ENCODE measurements at places on chromosomes 1 and 21. TPM values are rescaled to one million over a fixed set of nuclear protein-coding genes. Genes with fewer than 3 reads are reported as not detected.

Gene CDKN2C
- total RNA-seq: 9.2 TPM

Gene OR6N1
- not detected for total RNA-seq

Gene KRTAP19-2
- total RNA-seq: not detected

Gene NBPF6
- total RNA-seq: not detected

Gene FCMR
- total RNA-seq: 588 TPM

Gene AADACL3
- not detected for total RNA-seq

Gene FMN2
- not detected for total RNA-seq

GRCh38 chr1:76961181-76961819, 94.0 kb downstream of the ST6GALNAC5 start:
- H3K4me1 ChIP-seq: no peaks in the 10 kb centered on the region
- H3K4me3 ChIP-seq: no peak overlapping the region
- H3K27me3 ChIP-seq: no peaks in the 10 kb centered on the region
- no peak overlapping the region for H3K27ac ChIP-seq
- H3K36me3 ChIP-seq: no peaks in the 10 kb centered on the region

DNA sequence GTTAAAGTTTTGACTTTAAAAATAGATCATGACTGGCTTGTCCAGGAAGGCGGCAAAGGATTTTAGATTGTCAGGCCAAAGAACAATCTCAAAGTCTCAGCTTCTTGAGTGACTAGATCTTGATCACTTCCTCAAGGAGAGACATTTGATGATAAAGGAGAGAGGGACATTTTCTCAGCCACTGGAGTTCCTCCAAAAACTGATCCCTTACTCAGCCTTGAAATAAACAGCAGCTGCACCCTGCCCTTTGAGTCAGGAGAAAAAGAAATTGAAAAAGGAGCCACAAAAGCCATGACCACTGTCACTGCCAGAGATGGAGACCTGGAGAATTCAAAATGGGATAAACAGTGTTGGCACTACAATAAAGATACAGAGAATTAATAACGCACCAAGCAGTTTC, 288.4 kb upstream of the PRMT6 start:
- no peak for DNase-seq
- no peaks in the 10 kb centered on the region for H3K27me3 ChIP-seq
- no peak overlapping the region for H3K4me3 ChIP-seq
- H3K36me3 ChIP-seq: no peaks in the 10 kb centered on the region

DNA sequence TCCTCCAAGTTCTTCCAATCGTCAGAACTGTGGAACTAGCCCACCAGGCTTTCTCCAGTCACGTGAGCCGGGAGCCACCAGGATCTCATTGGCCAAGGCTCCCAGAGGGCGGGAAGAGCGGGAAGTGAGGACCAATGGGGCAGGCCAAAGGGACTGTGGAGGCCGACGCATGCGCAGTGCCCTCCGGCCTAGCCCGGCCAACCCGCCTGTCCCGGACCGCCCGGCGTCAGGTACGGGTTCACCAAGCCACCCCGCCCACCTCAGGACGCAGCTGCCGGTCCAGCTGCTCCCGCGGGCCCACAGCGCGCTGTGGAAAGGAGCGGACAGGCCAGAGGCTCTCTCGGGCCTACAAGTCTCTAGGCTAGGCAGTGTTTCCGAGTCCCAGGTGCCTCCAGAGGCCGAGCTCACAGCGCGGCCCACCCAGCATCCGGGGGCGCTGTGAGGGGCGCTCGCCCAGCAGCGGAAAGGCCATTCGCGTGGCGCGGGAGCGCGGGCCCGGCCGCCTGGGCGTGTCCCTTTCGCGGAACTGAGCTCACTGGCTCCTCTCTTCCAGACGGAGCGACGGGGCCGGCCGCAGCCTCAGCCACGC, 10.9 kb downstream of the OR14I1 start:
- no peaks in the 10 kb centered on the region for H3K36me3 ChIP-seq
- no peaks in the 10 kb centered on the region for H3K4me1 ChIP-seq
- no peak overlapping the region for H3K27ac ChIP-seq
- no peak overlapping the region for H3K4me3 ChIP-seq
- no peak for DNase-seq

DNA sequence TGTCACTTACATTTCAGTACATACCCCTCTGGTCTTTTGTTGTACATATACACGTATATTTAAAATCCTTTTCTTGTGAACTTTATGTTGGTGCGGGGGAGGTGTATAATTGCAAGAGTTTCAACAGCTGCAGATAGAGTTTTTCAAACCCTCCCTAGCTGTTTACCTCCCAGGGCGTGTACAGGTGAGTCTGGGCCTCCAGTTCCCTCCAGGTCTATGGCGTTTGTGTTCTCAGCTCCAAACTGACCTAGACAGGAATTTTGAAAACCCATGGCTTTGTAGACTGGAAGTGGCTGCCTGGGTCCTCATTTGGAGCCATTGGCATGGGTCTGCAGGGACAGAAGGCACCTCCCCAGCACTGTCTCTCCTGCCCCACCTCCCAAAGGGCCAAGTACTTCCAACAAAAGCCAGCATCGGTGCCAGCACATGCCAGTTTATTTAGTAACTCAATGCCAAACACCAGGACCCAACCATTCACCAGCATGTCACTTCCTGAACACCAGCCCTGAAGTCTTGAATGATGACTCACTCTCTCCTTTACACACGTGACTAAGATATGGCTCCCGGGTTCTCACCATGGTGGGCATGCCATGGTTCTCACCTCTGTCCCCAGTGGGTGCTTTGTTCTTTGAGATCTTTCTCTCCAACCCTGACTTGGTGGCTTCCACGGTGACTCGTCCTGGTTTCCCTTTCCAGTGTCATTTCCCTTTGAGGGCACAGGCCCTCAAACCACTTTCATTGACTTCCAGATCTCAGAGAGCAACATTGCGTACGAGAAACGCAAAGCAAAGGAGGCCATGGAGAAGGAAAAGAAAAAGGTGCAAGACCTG, 57.3 kb upstream of the EFHD2 start:
- H3K36me3 ChIP-seq: no peaks in the 10 kb centered on the region
- no peak overlapping the region for H3K4me3 ChIP-seq
- peaks cover 26% of the 10 kb centered on the region for H3K4me1 ChIP-seq
- H3K27ac ChIP-seq: no peak overlapping the region
- no peaks in the 10 kb centered on the region for H3K27me3 ChIP-seq

DNA sequence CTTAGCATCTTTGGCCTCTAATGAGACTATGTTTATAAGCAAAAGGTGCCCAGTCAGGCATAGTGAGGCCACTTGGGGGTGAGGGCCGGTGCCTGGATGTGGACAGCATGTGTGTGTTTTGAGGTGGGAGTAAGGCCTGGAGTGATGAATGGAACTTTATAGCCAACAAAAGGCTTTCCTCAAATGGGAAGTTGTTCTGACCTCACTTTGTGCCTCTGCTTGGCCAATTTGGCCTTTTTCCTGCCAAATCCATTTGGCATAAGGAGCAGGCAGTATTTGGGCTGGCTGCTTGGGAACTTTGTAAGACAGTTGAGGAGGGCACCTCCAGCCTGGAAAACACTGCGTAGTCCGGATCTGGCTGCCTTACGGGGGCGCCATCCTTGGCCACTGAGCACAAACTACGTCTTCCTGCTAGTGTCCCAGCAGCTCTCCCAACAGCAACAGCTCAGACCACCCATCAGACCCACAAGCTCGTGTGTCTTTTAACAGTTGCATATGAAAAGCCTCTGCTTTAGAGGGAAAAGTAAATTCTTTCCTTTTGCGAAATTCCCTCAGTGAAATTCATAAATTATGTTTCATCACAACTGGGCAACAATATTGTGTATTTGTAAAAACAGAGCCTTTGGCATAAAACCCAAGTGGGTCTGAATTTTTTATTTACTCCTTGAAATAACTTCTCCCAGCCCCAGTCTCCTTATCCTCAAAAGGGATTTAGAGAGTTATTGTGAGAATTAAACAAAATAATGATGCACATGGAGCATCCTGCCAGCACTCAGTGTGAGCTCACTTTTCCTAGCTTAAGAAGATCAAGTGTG, 322.9 kb downstream of the DISC1 start:
- DNase-seq: no peak
- no peaks in the 10 kb centered on the region for H3K36me3 ChIP-seq
- no peaks in the 10 kb centered on the region for H3K27me3 ChIP-seq
- H3K4me3 ChIP-seq: no peak overlapping the region
- no peaks in the 10 kb centered on the region for H3K4me1 ChIP-seq

- no peaks in the 10 kb centered on the region for H3K27me3 ChIP-seq
- no peaks in the 10 kb centered on the region for H3K4me1 ChIP-seq
- H3K27ac ChIP-seq: no peak overlapping the region
- H3K36me3 ChIP-seq: no peaks in the 10 kb centered on the region
These were observed 418.8 kb downstream of the SIPA1L2 start for GRCh38 chr1:232211149-232211548.

DNA sequence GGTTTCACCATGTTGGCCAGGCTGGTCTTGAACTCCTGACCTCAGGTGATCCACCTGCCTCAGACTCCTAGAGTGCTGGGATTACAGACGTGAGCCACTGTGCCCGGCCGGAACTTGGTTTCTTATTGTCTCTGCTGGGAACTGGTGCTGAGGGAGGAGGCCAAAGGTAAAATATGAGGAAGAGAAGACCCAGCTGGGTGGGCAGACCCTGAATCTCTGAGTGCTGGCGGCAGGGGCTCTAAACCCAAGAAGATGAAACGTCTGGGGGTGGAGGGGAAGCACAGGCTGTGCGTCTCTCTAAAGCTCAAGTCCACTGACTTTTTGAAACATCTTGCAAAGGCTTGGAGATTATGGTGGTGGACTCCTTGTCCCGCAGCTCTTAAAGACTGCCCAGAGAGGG, 82.0 kb upstream of the TLR5 start:
- no peaks in the 10 kb centered on the region for H3K27me3 ChIP-seq
- no peak for DNase-seq
- H3K36me3 ChIP-seq: no peaks in the 10 kb centered on the region
- H3K27ac ChIP-seq: no peak overlapping the region
- H3K4me1 ChIP-seq: peaks cover 20% of the 10 kb centered on the region

GRCh38 chr1:184641894-184642293, 112.8 kb downstream of the EDEM3 start:
- no peaks in the 10 kb centered on the region for H3K36me3 ChIP-seq
- H3K27ac ChIP-seq: no peak overlapping the region
- H3K4me1 ChIP-seq: no peaks in the 10 kb centered on the region
- no peak overlapping the region for H3K4me3 ChIP-seq
- H3K27me3 ChIP-seq: no peaks in the 10 kb centered on the region
- DNase-seq: no peak

- DNase-seq: no peak
- H3K27me3 ChIP-seq: no peaks in the 10 kb centered on the region
- no peaks in the 10 kb centered on the region for H3K36me3 ChIP-seq
- no peak overlapping the region for H3K27ac ChIP-seq
These were observed 28.6 kb downstream of the COL6A1 start for GRCh38 chr21:46009951-46010705.

GRCh38 chr1:247459507-247459906, 1.6 kb upstream of the OR2B11 start:
- H3K4me1 ChIP-seq: no peaks in the 10 kb centered on the region
- H3K27me3 ChIP-seq: no peaks in the 10 kb centered on the region
- no peak overlapping the region for H3K4me3 ChIP-seq

DNA sequence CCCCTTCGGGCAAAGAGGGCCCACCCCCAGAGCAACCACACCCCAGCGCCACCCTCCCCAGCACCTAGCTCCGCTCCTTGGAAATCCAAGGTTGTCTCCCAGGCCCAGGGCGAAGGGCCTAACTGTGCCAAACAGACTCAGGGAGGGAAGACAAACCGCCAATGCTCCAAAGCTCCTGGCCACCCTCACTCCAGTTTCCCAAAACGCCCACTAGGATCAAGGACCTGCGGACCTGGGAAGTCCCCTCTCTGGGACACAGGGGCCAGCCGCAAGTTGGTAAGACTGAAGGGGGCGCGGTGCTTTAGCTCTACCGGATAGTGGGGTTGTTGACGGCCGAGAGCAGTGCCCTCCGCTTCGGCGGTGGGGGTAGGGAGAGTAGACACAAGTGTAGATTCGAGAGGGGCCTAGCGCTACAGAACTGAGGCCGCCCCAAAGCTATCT, 581 bp downstream of the IRF6 start:
- no peak overlapping the region for H3K4me3 ChIP-seq
- DNase-seq: no peak
- H3K36me3 ChIP-seq: no peaks in the 10 kb centered on the region
- no peak overlapping the region for H3K27ac ChIP-seq

DNA sequence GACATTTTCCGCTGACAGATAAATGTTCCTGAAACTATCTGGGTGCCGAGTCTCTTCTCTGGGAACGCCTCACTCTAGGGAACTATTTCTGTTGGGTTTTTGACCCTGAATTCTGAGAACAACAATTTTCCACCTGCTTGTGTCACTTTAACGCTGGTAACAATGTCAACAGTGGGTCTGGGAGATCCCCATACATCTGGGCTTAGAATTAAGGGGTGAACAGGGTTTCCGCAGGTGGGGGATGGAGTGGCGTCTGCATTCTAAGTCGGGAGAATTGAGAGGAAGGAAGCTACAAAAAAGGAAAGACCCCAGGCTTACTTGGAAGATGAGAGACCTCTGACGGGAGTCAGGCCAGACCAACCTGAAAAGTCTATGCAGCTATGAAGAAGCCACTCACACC, 8.7 kb downstream of the CD247 start:
- H3K27ac ChIP-seq: peak overlapping the region; percentile 23
- no peaks in the 10 kb centered on the region for H3K27me3 ChIP-seq
- H3K4me3 ChIP-seq: no peak overlapping the region
- peaks cover 4% of the 10 kb centered on the region for H3K36me3 ChIP-seq
- peaks cover 97% of the 10 kb centered on the region for H3K4me1 ChIP-seq

GRCh38 chr1:42982641-42983040, 24.0 kb upstream of the SLC2A1 start:
- H3K36me3 ChIP-seq: no peaks in the 10 kb centered on the region
- H3K4me1 ChIP-seq: no peaks in the 10 kb centered on the region
- H3K4me3 ChIP-seq: no peak overlapping the region
- no peak for DNase-seq

GRCh38 chr1:244163861-244164510, 112.9 kb downstream of the ZBTB18 start:
- no peaks in the 10 kb centered on the region for H3K4me1 ChIP-seq
- no peak overlapping the region for H3K4me3 ChIP-seq
- no peaks in the 10 kb centered on the region for H3K36me3 ChIP-seq
- no peak for DNase-seq
- no peaks in the 10 kb centered on the region for H3K27me3 ChIP-seq

DNA sequence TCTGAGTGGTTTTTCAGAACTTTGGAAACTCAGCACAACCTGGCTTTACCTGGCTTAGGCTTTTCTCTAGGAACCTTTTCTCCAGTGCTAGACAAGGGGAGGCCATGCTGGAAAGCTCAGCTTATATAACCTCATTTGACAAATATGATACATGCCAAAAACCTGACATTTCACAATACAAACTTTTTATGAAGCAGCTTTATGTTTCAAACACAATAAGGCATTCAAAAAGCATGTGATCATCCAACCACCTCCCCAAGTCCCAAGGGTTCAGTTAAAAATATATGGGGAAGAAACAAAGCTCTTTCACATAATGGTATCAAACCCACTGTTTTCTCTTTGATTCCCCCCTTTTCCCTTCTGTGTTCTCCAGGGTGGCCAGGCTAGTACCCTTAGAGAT, 63.7 kb downstream of the ZC3H11B start:
- H3K27ac ChIP-seq: no peak overlapping the region
- H3K27me3 ChIP-seq: no peaks in the 10 kb centered on the region
- no peak for DNase-seq
- H3K36me3 ChIP-seq: no peaks in the 10 kb centered on the region

GRCh38 chr1:81547912-81548303, 252.8 kb upstream of the ADGRL2 start:
- H3K27me3 ChIP-seq: no peaks in the 10 kb centered on the region
- no peak overlapping the region for H3K4me3 ChIP-seq
- no peak for DNase-seq
- H3K27ac ChIP-seq: no peak overlapping the region
